Body of pancreas (tissue), 4 donors: ENCODE measurements at places on chromosomes 3 and 15.

DNA sequence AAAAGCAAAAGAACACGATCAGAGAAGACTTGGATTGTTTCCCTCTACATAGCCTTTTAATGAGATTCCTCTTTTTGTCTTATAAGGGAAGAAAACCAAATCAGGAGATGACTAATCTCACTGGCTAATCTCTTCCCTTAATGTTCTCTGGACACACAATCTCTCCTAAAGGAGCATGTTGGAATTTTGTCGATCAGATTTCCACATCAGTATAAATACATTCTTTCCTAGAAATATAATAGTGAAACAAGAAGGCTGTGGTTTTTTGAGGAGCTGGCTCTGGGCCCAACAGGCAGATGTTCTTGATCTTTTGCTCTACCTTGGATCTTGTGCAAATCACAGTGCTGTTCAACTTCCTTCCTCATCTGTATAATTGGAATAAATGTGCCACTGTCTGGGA is 94.0 kb downstream of the GTPBP8 start:
- DNase-seq: peak; percentile 41

GRCh38 chr3:146195030-146195429 is 34.0 kb upstream of the PLOD2 start:
- no peak for DNase-seq

GRCh38 chr3:125062904-125063618 is 7.3 kb upstream of the HEG1 start:
- peak; percentile 43 for DNase-seq

DNA sequence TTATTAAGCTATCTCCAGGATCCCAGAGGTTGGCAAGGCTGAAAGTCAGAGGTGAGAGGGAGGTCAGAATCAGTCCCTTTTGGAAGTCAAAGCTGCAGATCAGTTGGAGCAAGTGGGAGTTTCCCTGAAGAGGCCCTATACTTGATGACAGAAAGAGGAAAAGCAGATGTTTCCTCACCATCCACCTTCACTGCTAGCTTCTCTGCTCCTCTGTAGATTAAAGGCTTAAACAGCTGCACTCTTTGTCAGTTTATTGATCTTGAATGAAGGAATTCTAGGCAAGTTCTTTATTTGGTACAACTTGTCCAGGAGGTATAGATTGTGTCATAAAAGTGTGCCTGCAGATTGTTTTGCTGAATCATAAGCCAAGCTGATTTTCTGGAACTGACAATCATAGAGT is 408.2 kb upstream of the TGFBR2 start:
- no peak for DNase-seq

DNA sequence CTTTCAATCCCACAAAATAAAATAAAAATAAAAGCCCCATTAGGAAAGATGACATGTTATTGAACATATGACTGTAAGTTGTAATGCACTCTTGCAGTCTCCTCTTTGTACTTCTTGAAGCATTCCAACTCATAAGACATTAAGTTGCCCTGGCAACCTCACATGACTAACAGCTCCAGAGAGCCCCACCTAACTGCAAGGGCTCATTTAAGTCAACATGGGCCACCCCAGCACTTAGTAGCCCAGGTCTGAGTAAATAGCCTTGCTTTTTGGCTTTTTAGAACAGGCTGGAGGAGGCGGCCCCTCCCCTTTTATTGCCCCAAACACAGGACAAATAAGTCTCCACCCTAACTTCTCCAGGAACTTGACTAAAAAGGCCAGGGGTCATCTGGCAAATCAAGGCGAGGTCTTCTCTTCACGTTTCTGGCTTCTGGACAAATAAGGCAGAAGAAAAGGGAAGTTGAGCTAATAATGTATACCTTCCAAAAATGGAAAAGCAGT is 135.1 kb downstream of the TMCO5A start:
- no peak for DNase-seq

DNA sequence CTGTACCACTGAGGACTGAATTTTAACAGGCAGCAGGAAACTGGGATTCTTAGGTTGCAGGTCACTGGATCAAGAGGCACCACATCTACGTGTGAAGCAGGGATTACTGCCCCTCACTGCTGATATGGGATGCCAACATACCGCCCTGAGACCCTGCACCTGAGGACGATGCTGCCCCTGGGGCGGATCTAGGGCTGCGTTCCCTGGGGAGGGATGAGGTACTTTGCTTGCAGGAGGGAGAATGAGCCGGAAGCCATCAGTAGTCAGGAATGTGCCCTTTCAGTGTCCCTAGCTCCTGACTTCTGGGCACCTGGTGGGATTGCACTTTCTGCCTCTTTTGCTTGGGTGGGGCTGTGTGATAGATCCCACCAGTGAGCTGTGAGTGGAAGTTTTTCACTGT is 122.8 kb downstream of the RPLP1 start:
- no peak for DNase-seq

- no peak for DNase-seq
These were observed 83.1 kb downstream of the GAP43 start for GRCh38 chr3:115706311-115706829.

- no peak for DNase-seq
These were observed 6.3 kb downstream of the XIRP1 start for GRCh38 chr3:39185959-39186691.

GRCh38 chr3:72745146-72745999 is 102.9 kb downstream of the SHQ1 start:
- no peak for DNase-seq

DNA sequence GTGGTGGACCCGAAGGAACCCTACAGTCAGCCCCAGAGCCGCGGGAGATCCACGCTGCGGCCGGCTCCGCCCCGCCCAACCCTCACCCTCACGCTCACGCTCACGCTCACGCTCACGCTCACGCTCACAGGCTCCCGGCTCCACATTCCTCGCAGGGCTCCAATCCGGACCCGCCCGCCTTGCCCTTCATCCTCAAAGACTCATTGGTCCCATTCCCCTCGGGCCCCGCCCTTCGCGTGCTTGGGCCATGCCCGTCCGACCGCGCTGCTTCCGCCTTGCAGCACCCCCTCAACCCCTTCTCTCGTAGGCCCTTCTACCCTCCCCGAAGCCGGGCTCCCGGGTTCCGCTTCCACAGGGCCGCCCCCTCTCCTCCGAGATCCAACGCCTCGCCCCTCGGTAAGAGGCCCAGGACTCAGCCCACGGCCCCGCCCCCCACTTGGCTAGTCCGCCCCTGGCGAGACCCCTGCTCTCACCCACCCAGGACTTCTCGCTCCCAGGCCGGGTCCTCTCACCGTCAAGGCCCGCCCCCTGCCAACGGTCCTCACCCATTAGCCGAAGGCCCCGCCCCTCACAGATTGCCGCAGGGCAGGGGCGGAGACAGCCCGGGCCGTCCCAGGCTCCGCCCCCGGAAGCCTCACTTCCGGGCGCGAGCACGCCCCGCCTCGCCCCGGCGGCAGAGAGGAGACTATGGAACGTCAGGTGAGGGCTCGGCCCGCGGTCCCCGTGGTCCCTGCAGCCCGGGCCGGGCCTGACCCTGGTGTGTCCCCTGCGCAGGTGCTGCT is at the start of gene APEH:
Gene APEH (plus strand): TSS at position 637 of the 782 bp plus-strand sequence. CDS start 51 bp downstream, at position 688.
- DNase-seq: peak; percentile 98

DNA sequence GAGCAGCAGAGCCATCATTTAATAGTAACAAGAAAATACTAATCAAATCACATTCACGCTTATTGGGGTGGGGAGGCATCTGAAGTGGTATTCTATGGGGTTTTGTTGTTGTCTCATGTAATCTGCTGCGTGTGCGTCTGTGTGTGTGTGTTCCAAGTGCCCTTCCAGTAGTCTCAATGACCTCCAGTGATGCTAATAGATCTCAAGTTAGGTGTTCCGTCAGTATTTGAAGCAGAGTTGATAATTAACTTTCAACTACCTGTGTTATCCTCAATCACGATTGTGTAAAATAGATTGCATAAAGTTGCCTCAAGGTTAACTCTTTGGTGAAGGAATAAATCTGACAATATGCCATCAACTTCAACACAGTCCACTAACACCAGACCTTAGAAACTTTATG is 375.0 kb downstream of the MECOM start:
- DNase-seq: no peak

GRCh38 chr15:84598993-84599392 is 1.8 kb upstream of the ZSCAN2 start:
- DNase-seq: peak; percentile 35

DNA sequence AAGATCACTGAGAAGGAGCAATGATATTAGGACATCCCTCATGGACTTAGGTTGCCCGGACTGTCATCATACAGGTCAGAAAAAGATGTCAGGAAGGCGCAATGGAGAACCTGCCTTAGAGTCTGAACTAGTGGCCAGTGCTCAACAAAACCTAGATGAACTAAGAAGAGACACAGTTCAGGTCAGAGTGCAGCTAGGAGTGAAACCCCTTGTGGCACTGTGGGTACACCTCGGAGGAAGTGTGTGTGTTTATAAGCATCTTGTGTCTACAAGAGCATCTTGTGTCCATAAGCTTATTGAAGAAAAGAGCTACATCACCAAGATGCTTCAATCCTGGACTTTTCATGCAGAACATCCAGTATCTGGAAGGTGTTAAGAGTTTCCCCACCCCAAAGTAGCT is 315.7 kb downstream of the MAGI1 start:
- no peak for DNase-seq

DNA sequence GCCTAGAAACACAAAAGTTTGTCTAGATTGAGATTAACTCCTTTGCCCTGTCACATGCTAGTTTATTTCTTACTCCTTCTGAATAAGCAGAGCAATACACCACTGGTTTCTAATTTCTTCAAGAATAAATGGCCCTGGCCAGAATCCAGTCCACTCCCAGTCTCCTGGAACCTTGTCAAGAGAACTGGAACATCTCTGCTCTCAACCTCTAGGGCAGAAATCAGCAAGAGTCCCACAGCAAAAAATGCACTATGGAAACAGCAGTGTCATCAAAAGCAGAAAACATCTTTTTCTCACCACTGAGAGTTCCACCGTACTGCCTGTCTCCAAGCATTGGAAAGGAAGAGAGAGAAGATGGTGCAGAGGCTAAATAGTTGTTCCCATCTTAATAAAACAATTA is 35.9 kb upstream of the PPP2R3A start:
- peak; percentile 20 for DNase-seq

- no peak for DNase-seq
These were observed 39.7 kb downstream of the STT3B start for GRCh38 chr3:31572236-31573004.

- DNase-seq: no peak
These were observed 36.5 kb upstream of the ZMAT3 start for GRCh38 chr3:179108086-179108485.

DNA sequence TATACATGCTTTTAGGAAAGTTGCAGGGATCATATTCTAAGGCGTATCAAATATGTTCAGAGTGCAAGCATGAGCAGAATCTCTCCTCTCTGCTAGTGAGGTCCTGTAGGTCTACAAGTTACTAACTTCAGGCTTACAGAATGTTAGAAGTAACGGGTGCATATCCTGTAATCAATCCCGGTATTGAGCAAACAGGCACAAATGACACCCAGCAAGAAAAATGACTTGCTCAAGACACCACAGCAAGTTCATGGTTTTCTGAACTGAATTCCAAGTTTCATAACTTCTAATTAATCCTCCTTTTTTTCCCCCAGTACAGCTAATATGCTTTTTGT is 353.9 kb upstream of the TPRG1 start:
- no peak for DNase-seq

- DNase-seq: no peak
These were observed 1.7 kb downstream of the CHRD start for GRCh38 chr3:184381261-184382224.

- no peak for DNase-seq
These were observed 81.4 kb upstream of the PSMD6 start for GRCh38 chr3:64104691-64105111.

DNA sequence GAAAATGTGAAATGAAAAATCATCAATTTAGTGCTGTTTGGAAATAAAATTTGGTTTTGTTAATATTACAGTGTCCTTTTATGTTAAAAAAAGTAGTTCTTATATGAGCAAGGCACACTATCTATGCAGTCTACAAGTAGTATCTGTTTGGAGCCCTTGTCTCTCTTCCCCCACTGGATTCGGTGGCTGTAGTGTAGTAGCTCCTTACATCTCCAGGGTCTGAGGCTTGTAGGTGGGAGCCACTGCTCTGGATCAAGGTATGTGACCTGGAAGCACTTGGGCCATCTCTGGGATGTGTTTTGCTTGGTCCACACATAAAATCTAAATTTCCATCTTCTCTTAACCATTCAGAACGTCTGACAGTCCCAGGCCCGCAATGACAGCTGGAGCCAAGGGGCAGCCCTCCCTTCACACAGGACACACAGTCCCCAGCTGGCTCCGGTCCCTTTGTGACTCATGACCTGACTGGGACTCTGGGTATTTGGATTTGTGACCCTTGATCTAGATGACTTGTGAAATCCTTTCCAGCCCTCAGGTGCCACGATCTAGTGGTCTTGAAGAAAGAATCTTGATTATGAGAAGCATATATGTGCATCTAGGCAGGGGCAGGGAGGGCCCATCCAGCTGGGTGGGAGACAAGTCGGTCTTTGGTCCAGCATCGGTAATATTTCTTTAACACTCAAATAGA is 80.0 kb downstream of the USP13 start:
- DNase-seq: no peak

- DNase-seq: no peak
These were observed 350.1 kb upstream of the MCTP2 start for GRCh38 chr15:93881310-93881709.

GRCh38 chr3:147415286-147415685 is 6.1 kb downstream of the ZIC1 start:
- DNase-seq: no peak

DNA sequence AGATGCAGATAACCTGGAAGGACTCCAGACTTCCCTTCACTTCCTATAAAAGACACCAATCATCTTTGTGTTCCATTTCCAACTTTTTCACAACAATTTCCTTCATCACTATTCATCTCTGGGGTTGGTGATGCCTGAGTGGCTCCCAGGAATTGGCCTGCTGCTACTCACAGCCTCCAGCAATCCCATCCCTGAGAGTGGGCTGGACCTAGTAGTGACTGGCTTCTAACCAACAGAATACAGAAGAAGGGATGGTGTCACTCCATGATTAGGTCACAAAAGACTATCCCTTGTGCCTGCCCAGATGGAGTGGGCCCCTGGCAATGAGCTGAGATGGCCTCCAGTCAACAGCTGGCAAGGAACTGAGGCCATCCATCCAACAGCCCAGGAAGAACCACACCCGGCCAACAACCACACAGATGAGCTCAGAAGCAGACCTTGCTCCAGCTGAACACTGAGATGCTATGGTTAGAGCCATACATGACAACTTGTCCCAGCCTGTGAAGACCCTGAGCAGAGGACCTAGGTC is 20.9 kb downstream of the OCA2 start:
- no peak for DNase-seq

GRCh38 chr15:81948222-81948621 is 97.6 kb downstream of the MEX3B start:
- DNase-seq: no peak
